ENCODE measurements at places on chromosomes 1 and 21.

DNA sequence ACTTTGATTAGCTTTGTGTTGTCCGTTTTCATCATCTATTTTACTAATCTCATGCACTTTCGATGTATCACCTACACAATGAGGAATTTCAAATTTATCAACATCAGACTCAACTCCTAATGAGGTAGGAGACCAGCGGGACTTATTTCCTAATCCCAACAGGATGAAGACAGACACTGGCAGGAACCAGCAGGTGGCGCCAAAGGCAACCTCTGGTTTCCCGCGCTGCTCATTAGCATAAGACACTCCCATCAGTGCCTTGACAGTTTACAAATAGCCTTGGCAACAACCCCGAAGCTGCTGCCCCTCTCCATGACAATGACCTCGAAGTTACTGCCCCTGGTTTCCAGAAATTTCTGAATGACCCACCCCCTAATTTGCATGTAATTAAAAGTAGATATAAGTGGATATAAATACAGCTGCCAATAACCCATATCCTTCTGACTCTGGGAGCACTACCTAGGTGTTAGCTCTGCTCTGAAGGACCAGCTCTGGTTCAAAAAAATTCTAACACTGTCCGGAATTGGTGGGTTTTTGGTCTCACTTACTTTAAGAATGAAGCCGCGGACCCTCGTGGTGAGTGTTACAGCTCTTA, 974.8 kb downstream of the ADGRL2 start:
- DNase-seq, result peak; percentile 72

DNA sequence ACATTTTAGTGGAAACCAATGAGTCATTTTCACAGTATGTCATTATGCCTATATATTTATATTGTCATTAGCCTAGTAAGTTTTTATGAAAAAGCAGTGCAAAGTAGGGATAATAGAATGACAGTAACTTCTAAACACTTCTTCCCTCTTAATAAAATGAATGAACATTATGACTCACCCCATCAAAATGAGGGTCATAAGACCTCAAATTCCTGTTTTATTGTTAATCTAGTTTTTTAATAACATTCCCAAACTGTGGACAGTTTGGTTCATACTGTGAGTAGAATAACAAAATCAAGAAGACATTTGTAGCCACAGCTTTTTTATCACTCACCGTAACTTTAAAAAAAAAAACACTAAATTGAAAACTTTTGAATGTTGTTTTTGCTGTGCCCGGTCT, 160.5 kb downstream of the LRRC40 start:
- DNase-seq, result no peak

- no peak for DNase-seq
These were observed 221.4 kb downstream of the PTPRU start for GRCh38 chr1:29457496-29458368.

GRCh38 chr1:230495891-230496385, 69.8 kb upstream of the PGBD5 start:
- peak; percentile 3 for DNase-seq

DNA sequence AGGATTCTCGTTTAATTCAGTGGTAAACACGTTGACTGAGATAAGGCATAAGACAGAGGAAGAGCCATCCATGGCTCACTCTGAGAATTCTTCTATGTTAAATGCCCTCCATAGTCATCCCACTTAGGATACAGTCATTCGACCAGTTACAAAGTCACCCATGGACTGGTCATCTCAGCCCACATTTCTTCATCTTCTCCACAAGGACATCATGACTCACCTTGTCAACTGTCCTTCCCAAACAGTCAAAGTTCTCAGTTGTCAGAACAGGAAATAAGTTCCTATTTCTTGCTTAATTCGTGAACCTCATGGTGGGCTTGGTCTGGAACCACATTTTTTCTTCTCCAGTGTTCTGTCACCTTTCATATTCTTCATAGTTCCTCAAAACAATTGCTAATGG, 133.2 kb downstream of the TGFB2 start:
- no peak for DNase-seq

DNA sequence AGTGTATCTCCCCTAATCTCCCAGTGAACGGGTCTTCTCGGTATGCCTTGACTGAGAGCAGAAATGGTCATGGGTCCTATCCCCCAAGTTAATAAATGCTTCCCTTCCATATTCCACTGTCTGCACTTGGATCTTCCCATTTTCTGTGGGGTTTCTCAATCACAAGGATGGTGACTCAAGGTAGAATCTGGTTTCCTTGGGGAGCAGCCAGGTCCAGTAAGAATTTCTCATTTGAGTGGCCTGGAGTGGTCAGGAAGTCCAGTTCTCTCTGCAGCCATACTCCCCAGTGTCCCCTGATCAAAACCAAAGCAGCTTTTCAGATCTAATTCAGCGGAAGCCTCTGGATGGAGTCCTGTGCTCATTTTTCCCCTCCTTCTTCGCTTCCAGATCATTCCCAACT, 14.8 kb upstream of the SLC27A3 start:
- DNase-seq, result no peak

DNA sequence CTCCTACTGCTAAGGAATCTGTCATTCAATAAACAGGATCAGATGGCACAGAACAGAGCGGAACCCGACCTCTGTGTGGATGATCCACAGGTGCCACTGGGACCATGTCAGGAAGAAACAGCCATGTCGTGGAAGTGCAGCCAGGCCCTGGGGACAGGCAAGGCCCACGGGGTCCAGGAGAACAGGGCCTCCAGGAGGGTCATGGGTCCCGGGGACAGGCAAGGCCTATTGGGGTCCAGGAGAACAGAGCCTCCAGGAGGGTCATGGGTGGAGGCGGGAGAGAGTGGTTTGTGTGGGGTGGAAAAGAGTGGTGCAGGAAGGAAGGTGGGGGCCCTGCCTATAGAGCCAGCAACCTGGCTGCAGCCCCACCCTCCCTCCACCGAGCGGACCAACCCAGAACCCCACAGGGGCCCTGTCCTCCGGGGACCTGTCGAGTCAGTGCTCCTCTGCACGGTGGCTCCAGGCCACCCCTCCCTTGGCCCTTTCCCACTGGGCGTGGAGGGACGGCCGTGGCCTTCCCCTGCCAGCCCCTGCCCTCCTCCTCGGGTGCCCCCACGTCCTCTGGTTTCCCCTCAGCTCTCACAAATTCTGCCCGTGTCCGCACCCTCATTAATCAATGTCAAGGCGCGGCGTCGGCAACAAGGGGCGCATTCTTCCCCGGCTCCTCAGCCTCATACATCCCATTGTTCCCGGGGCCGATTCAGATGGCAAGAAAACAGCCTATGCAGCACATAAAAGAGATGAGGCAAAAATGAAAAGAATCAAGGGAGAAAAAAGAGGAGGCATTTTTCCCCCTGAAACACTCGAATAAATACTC, 146.4 kb downstream of the PRDM16 start:
- no peak for DNase-seq

DNA sequence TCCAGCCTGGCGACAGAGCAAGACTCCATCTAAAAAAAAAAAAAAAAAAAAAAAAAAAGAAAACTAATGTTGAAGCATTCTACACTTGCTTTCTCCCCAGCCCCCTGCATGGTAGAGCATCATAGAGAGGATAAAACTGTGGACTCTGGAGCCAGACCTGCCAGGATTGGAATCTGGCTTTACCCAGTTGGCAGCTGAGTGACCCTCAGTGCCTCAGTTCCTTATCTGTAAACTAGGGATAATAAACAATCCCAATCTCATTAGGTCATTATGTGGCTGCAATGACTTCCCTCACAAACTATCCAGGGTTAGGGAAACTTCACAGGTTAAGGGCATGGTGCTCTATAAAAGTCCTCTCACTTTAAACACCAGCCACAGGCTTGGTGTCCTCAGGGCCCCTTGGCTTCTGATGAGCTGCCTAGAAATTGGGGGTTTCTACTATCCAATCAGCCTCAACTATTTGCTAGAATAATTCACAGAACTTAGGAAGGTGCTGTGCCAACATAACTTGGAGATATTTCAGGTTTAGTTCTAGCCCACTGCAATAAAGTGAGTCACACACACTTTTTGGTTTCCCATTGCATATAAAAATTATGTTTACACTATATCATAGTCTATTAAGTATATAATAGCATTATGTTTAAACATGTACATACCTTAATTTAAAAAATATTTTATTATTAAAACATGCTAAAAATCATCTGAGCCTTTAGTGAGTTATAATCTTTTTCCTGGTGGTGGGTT, 180.5 kb upstream of the B3GALT2 start:
- no peak for DNase-seq

DNA sequence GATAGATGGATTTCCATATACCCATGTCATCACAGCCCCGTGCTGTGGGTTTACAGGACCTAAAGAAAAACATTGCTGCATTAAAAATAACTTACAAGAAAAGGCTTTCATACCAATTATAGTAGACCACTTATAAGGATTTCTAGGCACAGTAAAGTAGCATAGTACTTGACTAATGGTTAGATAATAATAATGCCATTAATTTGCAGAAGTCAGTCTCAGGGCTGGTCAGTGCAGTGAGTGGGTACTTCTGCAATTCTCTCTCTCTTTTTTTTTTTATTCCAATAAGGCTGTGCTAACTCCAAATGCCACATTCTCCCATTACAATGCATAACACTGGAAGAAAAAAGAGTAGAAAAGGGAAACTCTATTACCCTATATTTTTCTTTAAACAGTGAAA, 73.1 kb upstream of the TMPRSS15 start:
- no peak for DNase-seq

- DNase-seq, result no peak
These were observed 70.4 kb downstream of the TUT4 start for GRCh38 chr1:52482326-52483004.

GRCh38 chr1:229781453-229781852, 155.4 kb downstream of the URB2 start:
- no peak for DNase-seq

DNA sequence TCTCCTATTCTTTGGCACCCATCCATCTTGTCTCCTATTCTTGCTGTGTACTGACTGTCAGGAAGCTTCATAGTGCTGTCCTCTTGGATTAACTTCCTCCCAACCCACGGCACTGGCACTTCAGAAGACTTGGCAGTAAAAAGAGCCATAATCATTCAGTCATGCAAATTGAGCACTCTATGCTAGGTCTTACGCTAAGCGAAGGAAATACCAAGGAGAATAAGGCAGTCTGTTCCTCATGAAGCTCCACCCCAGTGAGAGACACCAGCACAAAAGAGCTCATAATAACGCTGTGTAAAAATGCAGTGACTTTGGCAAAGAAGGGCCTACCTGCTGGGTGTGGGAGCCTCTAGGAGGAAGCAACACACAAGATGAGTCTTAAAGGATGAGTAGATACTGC, 67.1 kb downstream of the GFI1 start:
- no peak for DNase-seq

DNA sequence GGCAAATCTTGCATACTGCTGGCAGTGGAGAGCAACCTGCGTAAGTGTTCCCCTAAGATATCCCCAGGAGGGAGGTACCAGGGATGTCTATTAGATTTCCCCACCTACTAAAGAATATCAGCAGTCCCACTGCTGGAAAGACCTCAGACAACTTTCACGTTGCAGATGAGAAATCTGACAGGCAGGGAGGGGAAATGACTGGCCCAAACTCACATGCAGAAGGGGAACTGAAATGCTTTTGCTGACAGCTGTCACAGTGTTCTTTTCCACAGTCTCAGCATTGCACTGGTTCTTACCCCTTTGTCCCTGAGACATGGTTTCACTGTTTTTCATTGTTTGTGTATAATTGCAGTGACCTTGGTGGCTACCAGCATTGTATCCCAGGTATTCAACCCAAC, 84.8 kb upstream of the ATP1A1 start:
- no peak for DNase-seq

GRCh38 chr1:94496076-94496755, 45.3 kb downstream of the F3 start:
- DNase-seq, result no peak

DNA sequence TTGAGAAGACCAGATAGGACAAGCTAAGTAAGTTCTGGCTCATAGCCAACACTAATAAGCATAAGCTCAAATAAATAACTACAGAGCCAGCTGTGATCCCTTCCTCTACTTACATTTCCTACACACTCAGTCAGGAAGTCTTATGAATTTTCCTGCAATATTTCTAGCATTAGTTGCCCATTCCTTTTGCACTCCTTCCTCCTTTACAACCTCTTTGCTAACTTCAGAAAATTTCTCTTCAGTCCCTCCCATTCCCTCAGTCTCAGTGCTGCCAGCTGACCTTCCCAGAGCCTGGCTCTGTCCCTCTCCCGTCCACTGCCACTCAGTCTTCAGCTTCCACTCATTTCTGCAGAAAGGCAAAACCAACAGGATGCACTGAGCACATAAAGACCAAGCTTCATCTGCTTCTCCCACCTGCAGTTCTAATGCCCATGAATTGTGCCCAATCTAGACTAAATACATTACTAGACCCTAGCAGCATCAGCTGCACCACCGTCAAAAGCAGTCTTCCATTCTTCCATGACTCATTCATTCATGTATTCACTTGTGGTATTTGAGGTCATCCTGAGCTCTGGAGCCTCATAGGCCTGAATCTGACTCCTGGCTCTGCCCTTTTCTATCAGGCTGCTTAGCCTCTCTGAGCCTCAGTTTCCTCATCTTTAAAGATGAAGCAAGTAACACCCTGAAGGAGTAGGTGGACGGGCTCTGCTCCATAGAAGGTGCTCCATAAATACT, 54.6 kb upstream of the SIPA1L2 start:
- no peak for DNase-seq

DNA sequence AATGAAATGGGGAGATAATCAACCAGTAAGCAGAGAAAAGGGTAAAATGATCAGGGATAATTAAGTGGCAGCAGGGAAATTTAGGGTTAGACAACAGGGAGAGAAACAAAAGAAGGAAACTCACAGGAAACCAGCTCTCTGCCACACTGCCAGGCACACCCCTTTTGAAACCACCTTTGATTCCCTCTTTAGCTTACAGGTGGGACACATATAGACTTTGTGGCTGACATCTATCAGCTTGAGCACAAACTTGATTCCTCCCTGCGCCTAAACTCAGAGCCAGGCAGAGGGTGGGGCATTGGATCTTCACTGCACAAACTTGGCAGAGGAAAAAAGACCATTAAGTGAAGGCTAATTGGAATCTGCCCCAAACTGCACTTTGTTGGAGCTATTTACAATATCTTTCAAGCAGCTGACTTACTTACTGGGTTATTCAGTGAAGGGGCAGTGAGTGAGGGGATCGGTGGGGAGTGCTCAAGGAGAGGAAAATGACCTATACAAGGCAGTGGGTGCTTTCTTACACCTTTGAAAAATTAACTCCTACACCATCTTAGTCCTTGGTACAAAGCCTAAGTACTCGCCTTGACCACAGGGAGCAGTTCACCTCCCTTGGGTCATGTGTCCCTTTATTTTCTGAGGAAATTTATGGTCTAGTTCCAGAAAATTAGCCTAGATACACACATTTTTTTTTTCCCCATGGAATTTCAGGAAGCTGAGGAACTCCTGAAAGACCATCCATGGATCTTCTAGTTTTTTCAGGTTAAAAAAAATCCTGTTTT, 60.2 kb downstream of the PBX1 start:
- no peak for DNase-seq

GRCh38 chr1:89630048-89630447, 2.9 kb upstream of the LRRC8C start:
- DNase-seq, result no peak

GRCh38 chr1:35932158-35932636, 1.3 kb downstream of the AGO3 start:
- DNase-seq, result no peak

DNA sequence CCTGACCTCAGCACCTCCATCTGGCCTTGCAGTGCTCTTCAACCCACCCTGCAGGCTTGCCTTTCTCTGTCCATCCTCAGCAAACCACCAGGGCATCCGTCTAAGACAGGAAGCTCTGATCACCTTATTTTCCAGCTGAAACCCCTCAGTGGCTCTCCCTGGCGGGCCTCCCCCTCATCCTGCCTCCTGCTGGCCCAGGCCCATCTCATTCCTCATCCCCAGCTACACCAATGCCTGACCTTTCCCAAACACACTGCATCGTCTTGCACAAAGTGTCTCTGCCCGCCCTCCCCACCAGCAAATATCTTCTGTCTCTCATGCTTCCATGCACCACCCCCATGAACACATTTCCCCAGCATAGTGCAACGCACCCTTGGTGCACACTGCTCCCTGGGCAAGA, 205.0 kb downstream of the TOMM20 start:
- DNase-seq, result no peak
